ENCODE measurements at places on chromosomes 5 and 9. TPM values are rescaled to one million over a fixed set of nuclear protein-coding genes. Genes with fewer than 3 reads are reported as not detected.

ALDH1A1 gene
- 326 TPM for polyA plus RNA-seq

CAVIN4 gene
- 3.7 TPM for polyA plus RNA-seq

ENG gene
- 112 TPM for polyA plus RNA-seq

SAXO1 gene
- polyA plus RNA-seq: 0.21 TPM

DNA sequence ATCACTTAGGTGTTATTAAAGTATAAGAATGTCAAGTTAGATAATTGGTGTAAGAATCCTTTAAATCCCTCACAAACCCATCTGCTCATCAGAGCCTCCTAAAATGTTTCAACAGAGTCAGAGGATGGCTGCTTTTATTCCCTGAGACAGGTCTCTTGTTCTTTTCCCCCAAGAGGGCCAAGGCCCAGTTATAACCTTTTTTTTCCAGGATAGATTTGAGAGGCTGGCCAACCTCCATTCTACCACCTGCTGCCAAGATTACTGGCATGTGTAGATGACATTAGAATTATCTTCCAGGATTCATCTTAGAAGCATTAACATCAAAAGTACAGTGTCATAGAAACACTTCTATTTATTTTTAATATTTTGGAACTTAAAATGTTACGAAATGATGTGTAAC is 305.1 kb downstream of the TRPM3 start:
- DNase-seq: no peak

MEGF9 gene
- polyA plus RNA-seq: 17.6 TPM

DNA sequence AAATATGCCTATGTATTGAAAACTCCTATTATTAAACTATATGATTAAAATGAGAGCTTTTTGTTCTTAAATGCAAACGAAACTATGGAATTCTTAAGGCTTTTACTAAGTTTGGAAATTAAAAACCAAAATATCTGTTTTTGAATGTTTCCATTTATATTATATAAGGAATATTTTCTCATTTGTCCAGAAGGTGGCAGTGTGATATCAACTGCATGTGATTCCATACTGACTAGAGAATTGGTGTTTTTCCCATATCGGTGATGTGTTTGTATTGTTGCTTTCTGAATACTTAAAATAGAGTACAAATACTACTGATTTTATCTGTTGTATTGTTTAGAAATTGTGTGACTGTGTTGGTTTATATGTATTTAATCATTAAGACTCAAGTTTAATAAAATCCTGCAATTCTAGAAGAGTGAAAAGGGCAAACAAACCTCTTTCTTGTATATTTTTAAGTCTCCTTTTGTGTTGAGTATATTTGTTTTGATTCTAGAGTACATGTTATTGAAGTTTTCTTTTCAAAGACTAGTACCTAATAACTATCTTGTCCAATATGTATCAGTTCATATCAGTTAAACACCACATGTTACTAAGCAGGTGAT is 320.8 kb downstream of the CCDC171 start:
- peak; percentile 20 for DNase-seq

- peak; percentile 22 for DNase-seq
Measured at GRCh38 chr9:128635266-128636023, 21.2 kb downstream of the DYNC2I2 start.

DNA sequence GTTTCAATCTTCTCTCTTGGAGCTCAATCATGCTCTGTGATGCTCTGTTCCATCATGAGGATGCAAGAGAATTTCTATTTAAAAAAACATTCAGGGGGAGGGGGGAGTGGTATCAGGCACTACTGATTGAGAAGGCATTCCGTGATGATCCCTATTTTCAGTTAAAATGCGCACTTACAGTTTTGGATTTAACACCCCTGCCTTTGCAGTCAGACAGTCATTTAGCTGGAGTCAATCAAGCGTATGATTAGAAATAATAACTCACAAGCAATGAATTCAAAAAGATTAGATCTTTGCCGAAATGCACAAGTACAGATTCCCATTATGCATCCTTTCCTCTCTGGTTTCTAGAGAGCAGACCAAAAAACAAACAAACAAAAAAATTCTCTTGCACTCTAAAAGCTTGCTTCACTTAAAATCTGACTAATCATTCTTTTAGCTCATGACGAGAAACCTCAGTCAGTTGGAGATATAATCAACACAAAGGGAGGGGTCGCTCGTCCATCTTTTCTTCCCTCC is 55.4 kb downstream of the EFNA5 start:
- DNase-seq: no peak

DNA sequence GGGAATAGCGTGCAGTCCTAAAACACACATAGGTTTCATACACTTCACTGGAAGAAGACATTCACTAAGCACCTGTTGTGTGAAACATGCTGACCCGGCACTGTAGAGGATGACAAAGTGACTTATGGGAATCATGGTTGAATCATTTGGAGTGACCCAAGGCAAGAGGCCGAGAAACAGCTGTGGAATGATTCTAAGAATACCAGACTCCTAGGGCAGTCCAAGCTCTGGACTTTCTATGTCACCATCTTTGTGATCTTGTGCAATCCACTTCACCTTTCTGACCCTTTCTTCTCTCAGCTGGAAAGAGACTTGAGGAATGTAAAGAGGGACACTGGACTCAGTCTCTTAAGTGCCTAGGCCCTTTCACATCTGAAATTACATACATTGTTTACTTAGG is 13.1 kb downstream of the MSANTD3 start:
- no peak for DNase-seq

DNA sequence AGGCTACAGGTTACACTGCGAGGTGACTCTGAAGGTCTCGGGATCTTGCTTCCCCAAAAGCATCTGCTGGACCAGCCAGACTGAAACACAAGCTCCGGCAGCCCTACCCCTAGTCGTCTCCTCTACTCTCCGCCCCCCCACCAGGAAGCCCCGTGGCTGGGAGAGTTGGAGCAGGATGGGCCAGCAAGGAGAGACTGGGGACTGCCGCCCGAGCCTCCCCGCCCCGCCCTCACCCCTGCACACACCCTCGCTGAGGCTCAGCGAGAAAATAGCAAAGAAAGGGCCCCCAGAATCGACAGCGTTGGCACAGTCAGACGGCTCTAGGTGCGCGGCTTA is 1.3 kb downstream of the TRIM7 start:
- no peak for DNase-seq

- no peak for DNase-seq
Measured at GRCh38 chr5:100838048-100838473, 65.0 kb downstream of the ST8SIA4 start.
